Smooth muscle cell of the pulmonary artery (primary cell): ENCODE measurements at places on chromosomes 6 and 20. TPM values are rescaled to one million over a fixed set of nuclear protein-coding genes. Genes with fewer than 3 reads are reported as not detected.

The SLC17A2 gene
- 0.07 TPM in 1 of 2 replicates, not detected in the other for total RNA-seq

The RHAG gene
- not detected in 2 replicates for total RNA-seq

The COL11A2 gene
- total RNA-seq = 0.13 and 0.83 TPM in 2 replicates

The PRICKLE4 gene
- total RNA-seq = 0.36 TPM in 1 of 2 replicates, not detected in the other

The MTO1 gene
- 31.1 and 34.3 TPM in 2 replicates for total RNA-seq

The RCAN2 gene
- 0.30 and 2.3 TPM in 2 replicates for total RNA-seq

The POU5F1 gene
- 0.66 and 1.3 TPM in 2 replicates for total RNA-seq

The ZNF341 gene
- 1.6 and 2.0 TPM in 2 replicates for total RNA-seq

The DOK5 gene
- 31.3 and 55.3 TPM in 2 replicates for total RNA-seq

The TDRD6 gene
- 0.13 and 0.26 TPM in 2 replicates for total RNA-seq

The C6orf118 gene
- total RNA-seq = not detected in 2 replicates

The BPIFB1 gene
- total RNA-seq = 0.07 TPM in 1 of 2 replicates, not detected in the other

The MCCD1 gene
- not detected in 2 replicates for total RNA-seq

The DEFB132 gene
- total RNA-seq = not detected in 2 replicates

The CPNE1 gene
- 103 and 159 TPM in 2 replicates for total RNA-seq

The C6orf163 gene
- total RNA-seq = 1.2 and 1.7 TPM in 2 replicates

The TUBB1 gene
- total RNA-seq = 0.03 TPM in 1 of 2 replicates, not detected in the other

The CST4 gene
- 0.33 and 0.50 TPM in 2 replicates for total RNA-seq

The ZNF391 gene
- 1.2 and 1.6 TPM in 2 replicates for total RNA-seq

The IL20RA gene
- total RNA-seq = 0.07 and 0.20 TPM in 2 replicates
